Kidney epithelial cell (primary cell): ENCODE measurements at places on chromosomes 5 and 9. TPM values are rescaled to one million over a fixed set of nuclear protein-coding genes. Genes with fewer than 3 reads are reported as not detected.
A peak's percentile ranks its signal among the peaks of the same experiment; 100 is the strongest.

DNA sequence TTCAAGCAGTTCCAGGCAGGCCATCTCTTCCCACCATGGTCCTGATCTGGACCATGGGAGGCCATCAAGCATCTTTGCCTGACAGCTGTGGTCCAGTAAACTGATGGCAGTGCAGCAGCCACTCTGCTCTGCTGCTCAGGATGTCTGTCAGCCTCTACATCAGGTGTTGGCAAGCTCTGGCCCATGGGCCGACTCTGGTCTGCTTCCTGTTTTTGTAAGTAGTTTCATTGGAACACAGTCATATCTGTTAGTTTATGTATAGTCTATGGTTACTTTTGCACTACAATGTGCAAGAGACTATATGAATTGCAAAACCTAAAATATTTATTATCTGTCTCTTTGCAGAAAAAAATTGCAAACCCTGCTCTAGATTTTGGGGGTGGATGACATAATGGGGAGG lies 225.0 kb downstream of the KCTD16 start:
- no peak for DNase-seq

GRCh38 chr5:33340195-33340594 lies 100.6 kb upstream of the TARS1 start:
- no peak for DNase-seq

- DNase-seq: no peak
Measured at GRCh38 chr9:5004481-5004880, 19.4 kb downstream of the JAK2 start.

Gene ZNF354C
- 6.9 and 7.9 TPM in 2 replicates for total RNA-seq

GRCh38 chr9:71783120-71783523 lies 14.8 kb upstream of the CEMIP2 start:
- DNase-seq: no peak

Gene STOM
- total RNA-seq: 16.8 and 18.9 TPM in 2 replicates

DNA sequence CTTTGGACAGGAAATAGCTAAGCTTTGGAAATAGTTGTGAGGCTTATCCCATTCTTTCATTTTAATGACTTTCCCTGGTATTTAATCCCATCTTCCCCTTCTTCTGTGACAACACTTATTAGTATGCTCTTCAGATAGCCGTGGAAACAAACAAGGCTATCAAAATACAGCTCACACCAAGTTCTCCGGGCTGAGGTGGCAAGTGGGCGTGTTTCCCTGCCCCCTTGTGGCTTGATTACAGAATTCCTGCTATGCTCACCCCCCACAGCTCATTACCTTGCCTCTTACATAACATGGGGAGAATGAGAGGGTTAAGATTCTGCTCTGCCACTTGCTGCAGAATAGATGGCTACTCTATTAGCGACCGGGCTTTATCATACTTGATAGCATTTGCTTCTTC lies 437.1 kb upstream of the TLE4 start:
- DNase-seq: no peak

Gene NEUROG1
- 0.04 TPM in 1 of 2 replicates, not detected in the other for total RNA-seq

Gene GLE1
- 30.3 and 31.7 TPM in 2 replicates for total RNA-seq

Gene GLRA1
- not detected in 2 replicates for total RNA-seq

GRCh38 chr5:4158750-4159447 lies 563.3 kb downstream of the IRX1 start:
- no peak for DNase-seq

- DNase-seq: no peak
Measured at GRCh38 chr5:153824909-153825308, 213.8 kb downstream of the FAM114A2 start.

Gene OR1L6
- not detected in 2 replicates for total RNA-seq

Gene ARID3C
- 0.48 and 1.0 TPM in 2 replicates for total RNA-seq

GRCh38 chr9:133064241-133065069 lies 2.7 kb downstream of the CEL start:
- no peak for DNase-seq

DNA sequence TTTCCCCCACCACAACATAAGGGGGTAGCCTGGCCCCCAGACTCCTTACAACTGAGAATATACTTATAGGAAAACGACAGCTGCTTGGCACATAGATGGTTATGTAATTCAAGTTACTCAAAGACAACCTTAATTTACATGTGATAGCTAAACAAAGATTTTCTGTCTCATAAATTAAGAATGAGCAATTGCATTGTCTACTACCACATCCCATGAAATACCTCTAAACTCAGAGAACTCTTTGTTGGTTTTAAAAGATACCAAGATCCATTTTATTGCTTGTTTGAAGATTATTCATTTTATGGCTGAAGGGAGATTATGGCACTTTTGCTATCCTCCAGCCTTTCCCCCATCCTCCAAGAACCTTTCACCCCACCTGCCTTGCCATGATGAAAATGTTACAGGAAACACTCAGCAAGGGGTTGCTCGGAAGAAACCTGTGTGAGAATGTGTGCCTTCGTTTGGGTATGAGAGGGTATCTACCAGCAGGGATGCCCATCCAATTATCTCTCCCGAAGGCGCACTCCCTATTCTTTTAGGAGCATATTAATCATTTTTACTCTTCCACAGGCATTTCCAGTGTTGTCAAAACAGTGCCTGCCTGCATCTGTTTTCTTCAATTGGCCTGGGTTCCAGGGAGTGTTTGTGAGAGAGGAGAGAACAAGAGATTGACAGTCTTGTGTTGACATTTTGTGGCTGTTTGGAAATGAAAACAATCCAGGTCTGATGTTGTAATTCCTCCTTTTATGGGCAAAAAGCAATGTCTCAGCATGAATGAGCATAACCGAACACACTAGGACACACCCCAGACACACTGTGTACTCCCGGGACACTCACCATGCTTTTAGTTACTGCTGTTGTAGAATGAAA lies 208.0 kb upstream of the ANKRD55 start:
- DNase-seq: peak; percentile 66

Gene PCDHB12
- total RNA-seq: 1.2 and 1.6 TPM in 2 replicates

DNA sequence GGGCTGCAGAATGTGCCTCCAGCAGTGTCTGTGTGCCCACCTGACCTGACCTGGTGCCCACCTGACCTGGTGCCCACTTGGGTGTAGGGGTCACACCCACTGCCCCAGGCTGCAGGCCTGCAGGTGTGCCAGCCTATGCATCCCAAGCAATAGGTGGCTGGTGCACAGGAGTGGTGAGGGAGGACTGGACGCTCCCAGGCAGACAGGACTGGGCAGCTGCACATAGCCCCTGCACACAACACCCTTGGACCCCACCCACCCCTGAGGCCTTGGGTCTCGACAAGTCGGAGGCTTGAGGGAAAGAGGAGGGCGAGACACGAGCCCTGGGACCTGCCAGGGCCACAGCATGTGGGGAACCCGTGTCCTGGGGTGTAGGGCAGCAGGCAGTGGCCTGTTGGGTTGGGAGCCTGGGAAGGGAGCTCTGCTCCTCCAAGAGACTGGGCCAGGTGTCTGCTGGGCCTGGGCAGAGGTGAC lies 10.8 kb upstream of the NRARP start:
- DNase-seq: no peak

DNA sequence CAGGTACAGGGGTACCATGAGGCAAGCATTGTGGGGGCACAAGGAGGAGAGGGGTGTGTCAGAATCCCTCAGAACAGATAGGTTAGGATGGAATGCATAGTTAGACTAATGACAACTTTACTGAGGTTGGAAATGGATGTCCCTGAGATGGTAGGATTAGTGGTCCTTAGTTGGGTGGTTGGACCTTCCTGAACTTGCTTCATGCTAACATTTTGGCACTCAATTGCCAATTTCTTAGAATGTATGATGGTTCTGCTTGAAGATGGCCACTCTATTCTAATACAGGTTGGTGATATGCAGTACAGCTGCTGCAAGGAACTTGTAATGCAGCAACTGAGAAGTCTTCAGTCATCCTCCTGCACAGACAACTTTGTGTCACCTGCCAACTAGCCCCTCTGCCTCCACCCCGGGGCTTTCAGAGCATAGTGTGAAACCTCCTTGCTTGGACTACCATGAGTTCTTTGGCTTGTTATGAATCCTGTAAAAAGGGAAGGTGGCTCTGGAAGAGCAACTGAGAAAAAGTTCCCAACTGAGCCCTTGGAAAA lies 5.4 kb downstream of the CCNI2 start:
- DNase-seq: no peak

Gene IL5
- not detected in 2 replicates for total RNA-seq

- no peak for DNase-seq
Measured at GRCh38 chr5:128763321-128763720, 202.0 kb upstream of the SLC27A6 start.

DNA sequence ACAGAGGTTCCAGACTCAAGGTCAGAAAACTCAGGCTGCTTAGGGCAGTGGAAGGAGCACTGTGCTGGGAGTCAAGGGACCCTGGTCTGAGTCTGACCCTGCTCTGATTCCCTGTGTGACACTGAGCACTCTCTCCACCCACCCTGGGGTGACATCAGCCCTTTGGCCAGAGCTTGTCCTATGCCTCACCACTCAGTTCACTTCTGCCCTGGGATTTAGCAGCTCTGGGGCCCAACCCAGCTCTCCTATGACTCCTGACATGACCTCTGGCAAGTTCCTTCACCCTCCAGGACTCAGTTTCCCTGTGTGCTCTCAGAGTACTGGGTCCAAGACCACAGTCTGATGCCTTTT lies 63.9 kb downstream of the FAM114A2 start:
- no peak for DNase-seq

- no peak for DNase-seq
Measured at GRCh38 chr5:122218778-122219177, 89.4 kb downstream of the ZNF474 start.

Gene LMX1B
- total RNA-seq: 1.7 and 2.6 TPM in 2 replicates

- no peak for DNase-seq
Measured at GRCh38 chr5:128376577-128376976, 161.5 kb downstream of the FBN2 start.

DNA sequence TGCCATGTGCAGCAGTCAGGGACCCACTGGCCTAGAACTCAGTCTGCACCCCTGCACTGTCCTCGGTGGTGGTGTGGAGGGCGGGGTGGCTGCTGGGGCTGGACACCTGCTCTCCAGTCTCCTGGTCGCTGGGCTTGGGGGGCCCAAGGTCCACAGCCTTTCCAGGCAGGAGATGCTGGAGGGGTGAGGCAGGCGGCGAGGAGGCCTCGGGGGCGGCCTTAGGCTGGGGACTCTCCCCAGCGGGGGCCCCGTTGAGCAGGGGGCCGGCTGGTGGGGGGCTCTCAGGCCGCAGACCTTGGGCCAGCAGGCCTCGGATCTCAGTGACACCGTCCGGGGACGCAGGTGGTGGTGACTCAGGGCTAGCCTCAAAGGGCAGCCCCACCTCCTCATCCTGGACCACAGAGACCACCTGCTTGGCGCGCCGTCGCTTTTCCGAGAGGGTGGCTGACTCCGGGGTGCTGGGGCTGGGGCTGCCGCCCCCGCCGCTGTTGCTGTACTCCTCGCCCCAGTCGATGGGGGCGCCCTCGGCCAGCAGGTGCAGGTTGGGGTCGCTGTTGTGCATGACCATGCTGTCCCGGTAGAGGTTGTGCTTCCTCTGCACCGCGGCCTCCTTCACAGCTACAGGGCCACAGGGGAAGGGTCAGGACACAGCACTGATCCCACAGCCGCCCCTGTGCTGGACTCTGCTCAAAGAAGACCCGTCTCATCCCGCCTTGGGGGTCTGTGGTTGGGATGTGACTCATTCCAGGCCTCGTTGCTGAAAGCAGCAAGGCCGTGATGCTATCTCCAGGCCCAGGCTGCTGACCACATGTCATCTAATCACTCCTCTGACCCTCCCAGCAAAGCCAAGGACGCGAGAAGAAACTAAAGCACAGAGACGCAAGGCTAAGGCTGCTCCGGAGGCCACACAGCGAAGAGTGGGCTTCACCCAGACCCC lies 55.8 kb downstream of the LRSAM1 start:
- DNase-seq: no peak

DNA sequence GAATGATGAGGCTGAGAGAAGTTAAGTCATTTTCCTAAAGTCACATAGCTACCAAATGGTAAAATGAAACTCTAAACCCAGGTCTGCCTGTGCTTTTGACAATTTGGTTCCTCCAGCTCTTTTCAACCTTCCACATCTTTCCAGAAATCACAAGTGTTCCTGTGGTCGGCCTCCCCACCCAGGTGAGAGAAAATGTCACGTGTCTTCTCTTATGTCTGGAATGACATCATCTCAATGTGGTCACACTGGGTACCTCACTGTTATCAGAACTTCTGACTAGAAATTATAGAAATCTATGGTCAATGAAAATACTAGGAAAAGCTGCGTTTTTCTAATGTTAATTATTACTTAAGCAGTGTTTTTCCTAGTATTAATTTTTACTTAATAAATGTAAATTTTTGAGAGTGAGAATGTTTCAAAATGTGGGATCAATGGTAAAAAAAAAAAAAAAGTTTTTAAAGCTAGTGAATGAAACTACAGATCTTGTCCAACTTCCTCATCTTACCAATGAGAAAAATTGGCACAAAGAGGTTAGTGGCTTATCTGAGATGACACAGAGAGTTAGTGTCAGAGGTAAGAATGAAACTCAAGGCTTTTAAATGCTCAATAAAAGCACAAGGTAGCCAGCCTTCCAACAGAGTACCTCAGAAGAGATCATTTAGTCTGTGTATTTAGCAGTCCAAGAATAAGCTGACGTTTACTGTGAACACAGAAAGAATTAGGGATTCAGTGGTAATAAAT lies 228.7 kb upstream of the NR4A3 start:
- no peak for DNase-seq

GRCh38 chr5:153122403-153122802 lies 368.1 kb upstream of the GRIA1 start:
- no peak for DNase-seq

DNA sequence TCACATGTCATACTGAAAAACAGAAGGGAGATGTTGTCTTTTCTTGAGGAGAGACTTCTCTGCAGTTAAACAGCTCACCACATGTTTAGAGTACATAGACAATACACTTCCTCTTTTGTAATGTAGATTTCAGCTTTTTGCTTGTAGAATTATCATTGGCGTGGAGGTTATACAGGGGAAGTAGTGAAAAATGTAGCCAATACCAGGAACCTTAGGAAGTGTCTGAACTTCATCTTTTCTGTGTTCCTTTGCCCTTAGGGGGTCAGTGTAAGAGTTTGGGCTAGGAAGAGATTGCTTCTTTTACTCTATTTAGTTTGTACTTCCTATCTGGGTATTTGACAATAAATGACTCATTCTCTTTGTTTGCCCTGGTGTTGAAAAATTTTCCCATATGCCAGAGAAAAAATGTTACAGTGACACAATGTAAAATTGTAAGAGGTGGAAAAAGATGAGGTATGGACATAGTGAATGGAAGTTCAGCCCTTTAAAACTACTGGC lies 21.0 kb upstream of the CDKN2B start:
- no peak for DNase-seq

- no peak for DNase-seq
Measured at GRCh38 chr5:124156415-124156996, 589.9 kb downstream of the ZNF608 start.

Gene CORO2A
- 7.8 and 9.5 TPM in 2 replicates for total RNA-seq

GRCh38 chr9:13358128-13358527 lies 78.6 kb upstream of the MPDZ start:
- peak; percentile 12 for DNase-seq

DNA sequence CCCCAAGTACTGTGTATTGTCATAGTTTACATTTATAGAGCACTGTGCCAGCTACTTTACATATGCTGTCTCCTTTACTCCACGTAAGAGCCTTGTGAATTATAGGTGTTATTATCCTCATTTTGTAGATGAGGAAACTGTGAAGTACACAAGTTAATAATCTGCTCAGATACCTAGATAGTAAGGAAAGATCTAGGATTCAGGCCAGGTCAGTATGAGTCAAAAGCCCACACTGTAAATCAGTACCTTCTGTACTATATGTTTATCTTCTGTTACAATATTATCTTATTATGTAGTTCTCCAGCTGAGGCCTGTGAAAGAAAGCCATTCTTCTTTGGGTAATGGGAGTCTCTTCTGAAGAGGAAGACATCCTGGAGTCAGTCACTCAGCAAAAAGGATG lies 72.4 kb upstream of the TLX3 start:
- no peak for DNase-seq
